Tongue (tissue), 3 donors: ENCODE measurements at places on chromosomes 5 and 9.

GRCh38 chr9:125760537-125760936 is 13.4 kb downstream of the PBX3 start:
- DNase-seq = no peak

- no peak for DNase-seq
These were observed 25.1 kb downstream of the PRLR start for GRCh38 chr5:35205186-35205585.

GRCh38 chr5:127565586-127566270 is 48.3 kb downstream of the PRRC1 start:
- no peak for DNase-seq

GRCh38 chr5:108983461-108984092 is 235.9 kb downstream of the FER start:
- DNase-seq = no peak

GRCh38 chr5:1867114-1867814 is 15.5 kb downstream of the IRX4 start:
- no peak for DNase-seq

DNA sequence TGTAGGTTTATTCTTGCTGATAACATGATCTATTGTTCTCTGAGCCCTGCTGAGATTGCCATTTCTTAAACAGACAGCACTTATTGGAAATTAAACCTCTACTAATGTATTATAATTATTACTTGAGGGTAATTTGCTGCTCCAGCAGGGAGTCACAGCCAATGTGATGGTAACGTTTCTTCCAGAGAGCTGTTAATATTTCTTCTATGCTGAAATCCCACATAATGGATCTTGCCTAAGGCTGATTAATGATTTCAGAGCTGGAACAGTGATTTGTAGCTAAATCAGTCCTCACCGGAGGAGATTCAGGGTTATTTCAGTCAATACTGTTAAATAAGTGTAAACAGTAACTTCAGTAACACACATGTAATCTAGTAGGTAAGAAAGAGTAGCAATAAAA is 170.1 kb downstream of the CDH12 start:
- no peak for DNase-seq

DNA sequence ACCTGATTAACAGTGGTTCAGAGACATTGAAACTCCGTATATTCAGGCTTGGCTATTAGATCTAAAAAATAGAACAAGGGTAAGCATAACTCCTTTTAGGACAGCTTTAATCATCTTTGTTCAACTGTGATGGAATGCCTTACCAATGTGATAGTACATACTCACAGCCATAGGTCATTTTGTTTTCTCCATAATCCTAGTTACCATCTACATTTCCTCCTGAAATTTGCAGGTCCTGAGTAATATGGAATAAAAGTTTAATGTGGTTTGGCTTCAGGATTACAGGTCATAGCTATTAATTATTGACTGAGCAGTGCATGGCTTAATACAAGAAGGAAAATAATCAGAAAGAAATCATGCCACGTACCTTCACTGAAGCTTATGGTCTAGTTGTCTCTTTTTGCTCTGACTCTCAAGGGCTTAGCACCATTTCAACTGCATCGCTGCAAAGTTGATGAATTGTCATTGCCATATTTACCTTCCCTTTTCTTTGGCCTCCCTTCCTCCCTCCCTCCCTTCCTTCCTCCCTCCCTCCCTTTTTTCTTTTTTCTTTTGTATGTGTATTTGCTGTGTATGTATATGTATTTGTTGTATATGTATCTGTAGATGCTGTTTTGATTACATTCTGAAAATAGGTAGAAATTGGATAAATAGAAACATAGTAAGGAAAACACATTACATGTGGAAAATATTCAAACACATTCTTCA is 250.9 kb upstream of the ZNF608 start:
- no peak for DNase-seq

- DNase-seq = no peak
These were observed 36.8 kb upstream of the UNC5A start for GRCh38 chr5:176773408-176774035.

DNA sequence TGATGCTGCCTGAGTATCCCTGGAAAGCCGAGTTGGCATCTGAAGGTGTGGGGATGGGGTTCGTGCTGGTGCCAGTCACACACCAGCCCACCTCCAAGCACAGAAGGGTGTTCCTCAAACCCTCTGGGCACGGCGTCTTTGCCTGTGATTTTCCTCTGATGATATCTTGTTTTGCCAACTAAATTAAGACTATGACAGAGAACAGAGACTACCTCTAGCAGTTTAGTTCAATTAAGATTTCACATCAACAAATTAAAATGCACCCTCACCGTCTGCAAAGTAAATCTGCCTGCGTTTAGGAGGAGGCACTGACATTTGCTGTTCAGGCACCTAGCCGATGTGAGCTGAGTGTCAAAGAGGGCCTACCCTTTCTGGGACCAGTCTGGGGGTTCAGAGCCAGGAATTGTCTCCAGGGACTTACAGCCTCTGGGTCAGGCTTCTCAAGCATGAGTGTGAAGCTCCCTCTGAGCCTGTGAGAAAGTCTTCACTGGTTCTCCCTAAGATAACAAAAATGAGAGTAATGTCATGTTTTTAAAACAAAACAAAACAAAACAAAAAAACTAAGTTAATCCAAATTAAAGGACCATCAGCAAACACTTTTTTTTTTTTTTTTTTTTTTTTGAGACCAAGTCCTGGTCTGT is 55.4 kb upstream of the CTNNA1 start:
- DNase-seq = no peak

- DNase-seq = peak; percentile 26
These were observed 761 bp downstream of the REEP2 start for GRCh38 chr5:138439477-138440158.

GRCh38 chr9:75168270-75169178 is 80.2 kb downstream of the OSTF1 start:
- no peak for DNase-seq

GRCh38 chr5:9387879-9388278 is 158.0 kb downstream of the SEMA5A start:
- no peak for DNase-seq

- no peak for DNase-seq
These were observed 196.3 kb downstream of the MEF2C start for GRCh38 chr5:88686726-88687125.

- no peak for DNase-seq
These were observed 49.5 kb upstream of the C9orf72 start for GRCh38 chr9:27622693-27623340.

GRCh38 chr9:136564379-136564988 is 18.6 kb upstream of the NOTCH1 start:
- no peak for DNase-seq

DNA sequence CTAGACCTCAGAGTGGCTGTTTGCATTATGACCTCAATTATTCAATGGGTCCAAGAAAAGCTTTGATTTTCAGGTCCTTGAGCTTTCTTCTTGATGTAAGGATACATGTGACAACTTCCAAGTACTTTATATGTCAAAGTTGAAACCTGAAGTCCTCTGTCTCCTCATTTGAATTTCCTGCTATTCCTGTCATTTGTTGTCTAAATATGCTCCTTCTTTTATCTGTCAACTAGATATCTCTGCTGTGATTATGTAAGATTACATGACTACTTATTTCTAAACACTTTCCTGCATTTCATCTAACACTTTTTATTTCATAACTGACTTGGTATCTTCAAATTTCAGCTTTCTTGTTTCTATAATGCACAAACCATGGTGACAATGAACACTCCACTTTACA is 670.0 kb upstream of the FAM174A start:
- no peak for DNase-seq

DNA sequence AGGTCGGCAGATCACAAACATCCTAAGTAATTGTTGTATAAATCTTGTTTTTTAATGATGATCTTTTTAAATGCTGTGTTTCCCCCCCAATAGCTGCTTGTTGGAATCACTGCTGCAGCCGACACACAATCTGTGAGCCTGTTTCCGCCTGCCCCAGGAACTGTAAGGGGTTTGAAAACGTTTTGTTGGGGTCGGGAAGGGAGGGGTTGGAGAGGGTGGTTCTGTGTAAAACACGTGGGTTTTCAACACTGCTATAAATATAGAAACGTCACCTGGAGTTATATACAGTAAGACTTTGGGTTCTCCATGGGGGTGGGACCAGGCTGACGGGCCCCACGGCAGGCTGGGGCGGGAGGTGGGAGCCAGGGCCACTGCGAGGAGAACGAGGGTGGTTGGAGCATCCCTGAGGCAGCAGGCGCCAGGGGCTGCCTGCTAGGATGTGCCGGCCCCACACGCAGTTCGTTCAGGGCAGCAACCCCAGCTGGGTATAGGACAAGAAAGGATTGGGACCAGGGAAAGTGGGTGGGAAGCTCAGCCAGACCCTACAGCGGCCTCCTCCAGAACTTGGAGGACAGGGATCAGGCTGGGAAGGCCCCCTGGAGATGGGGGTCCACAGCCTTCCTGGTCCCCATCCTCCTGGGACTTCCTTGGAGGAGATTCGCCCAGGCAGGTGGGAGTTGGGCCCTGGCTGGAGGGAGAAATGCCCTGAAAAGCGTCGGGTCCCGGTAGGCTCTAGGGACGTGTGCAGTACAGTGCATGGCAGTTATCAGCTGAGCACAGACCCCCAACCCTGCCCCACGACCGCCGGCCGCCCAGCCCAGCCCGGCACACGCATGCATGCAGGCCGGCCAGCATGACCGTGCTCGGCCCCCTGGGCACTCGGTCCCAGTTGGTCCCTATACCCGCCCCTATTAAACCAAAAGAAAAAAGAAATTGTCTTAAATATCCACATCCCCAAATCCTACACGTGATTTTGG is 9.7 kb downstream of the RNF44 start:
- no peak for DNase-seq

GRCh38 chr9:93825348-93826115 is 129.6 kb downstream of the BARX1 start:
- DNase-seq = no peak

GRCh38 chr9:121499177-121499426 is 542 bp downstream of the GGTA1 start:
- no peak for DNase-seq

- no peak for DNase-seq
These were observed 9.5 kb downstream of the CAVIN4 start for GRCh38 chr9:100587375-100587774.

DNA sequence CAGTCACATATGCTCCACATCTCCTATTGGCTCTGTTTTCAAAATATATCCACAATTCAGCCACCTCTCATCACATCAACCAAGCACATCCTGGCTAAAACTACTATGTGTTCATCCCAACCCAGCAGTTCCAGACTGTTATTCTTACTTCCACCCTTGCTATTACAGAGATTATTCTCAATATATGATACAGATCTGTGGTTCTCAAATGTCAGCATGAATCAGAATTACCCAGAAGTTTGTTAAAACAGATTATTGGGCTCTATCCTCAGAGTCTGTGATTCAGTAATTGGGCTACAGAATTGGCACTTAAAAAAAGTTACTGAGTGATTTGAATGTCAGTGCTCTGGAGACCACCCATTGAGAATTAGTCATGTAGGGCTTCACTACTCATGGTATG is 78.8 kb upstream of the IZUMO3 start:
- no peak for DNase-seq
